NCI-H226 (cell line): ENCODE measurements at places on chromosomes 16 and 17.

GRCh38 chr17:17051791-17052461 lies 9.7 kb downstream of the MPRIP start:
- DNase-seq, result no peak

- DNase-seq, result peak; percentile 56
Measured at GRCh38 chr16:87076950-87077749, 240.0 kb downstream of the C16orf95 start.

GRCh38 chr16:22063888-22064467 lies 28.4 kb upstream of the VWA3A start:
- DNase-seq, result no peak

- no peak for DNase-seq
Measured at GRCh38 chr17:64339516-64340490, 50.9 kb downstream of the PECAM1 start.

DNA sequence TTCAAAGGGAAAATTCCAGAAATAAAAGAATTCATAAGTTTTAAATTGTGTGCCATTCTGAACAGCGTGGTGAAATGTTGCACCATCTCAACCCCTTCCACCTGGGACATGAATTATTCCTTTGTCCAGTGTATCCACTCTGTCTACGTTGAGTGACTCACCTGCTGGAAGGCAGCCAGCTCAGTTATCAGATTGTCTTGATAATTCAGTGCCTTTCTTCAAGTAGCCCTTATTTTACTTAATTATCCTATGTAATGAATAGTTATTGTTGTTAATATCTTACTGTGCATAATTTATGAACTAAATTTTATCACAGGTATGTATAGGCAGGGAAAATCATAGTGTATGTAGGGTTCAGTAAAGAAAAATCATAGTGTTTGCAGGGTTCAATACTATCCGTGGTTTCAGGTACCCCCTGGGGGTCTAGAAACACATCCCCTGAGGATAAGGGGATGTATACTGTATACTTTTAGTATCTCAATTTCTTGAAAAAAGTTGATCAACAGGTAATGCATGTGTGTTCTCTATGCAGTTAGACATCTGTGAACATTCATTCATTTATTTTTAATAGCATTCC lies 7.7 kb upstream of the PCTP start:
- DNase-seq, result no peak

- DNase-seq, result no peak
Measured at GRCh38 chr16:74487634-74488495, 66.6 kb upstream of the CLEC18B start.

- DNase-seq, result no peak
Measured at GRCh38 chr16:89366561-89367537, 123.5 kb downstream of the ANKRD11 start.

- no peak for DNase-seq
Measured at GRCh38 chr17:44925731-44926697, 10.7 kb upstream of the GFAP start.

DNA sequence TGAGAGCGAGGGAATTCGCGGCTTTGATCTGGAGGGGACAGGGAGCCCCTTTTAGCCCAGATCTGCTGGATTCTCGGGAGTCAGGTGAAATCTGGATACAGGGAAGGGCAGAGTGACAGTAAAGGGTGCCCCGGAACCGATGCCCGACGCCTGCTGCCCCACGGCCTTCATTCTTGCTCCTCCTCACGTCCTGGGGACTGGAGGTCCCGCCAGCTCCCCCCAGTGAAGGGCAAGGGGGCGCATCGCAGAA lies 596 bp downstream of the OR1F1 start:
- DNase-seq, result no peak

DNA sequence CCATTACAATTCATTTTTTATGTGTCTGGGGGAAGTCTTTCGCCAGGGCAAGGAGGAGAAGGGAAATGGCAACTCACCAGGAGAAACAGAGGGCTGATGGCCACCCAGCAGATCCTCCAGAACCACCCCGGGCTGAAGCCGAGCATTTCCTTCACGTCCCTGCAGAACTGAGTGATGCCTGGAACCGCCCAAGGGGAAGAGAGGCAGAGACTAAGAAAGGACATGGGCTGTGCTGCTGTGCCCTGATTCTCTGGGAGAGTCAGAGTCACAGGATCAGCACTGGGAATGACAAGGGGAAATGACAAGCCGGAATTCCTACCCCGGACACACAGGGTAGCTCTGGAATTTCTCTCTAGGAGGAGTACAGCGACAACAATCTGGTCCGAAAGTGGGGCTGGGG lies 27.8 kb downstream of the SLC6A4 start:
- no peak for DNase-seq

DNA sequence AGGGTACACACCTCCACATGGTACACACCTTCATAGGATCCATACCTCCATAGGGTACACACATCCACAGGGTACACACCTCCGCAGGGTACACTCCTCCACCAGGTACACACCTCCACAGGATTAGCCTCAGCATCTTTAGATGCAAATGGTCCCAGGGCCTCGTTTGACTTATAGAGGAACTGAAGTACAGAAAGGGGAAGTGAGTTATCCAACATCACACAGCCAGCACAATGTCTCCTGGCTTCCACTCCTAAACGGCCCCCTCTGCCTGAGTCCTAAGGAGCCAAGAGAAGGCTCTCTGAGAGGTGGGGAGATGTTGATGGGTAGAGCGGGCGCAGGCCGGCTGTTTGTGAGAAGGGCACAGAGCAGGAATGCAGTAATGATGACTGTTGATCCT lies 12.0 kb downstream of the FOXN1 start:
- no peak for DNase-seq

GRCh38 chr16:2834968-2835367 lies 4.9 kb downstream of the ZG16B start:
- no peak for DNase-seq
